Endothelial cell (in vitro differentiated cells): ENCODE measurements at places on chromosomes 4 and X. TPM values are rescaled to one million over a fixed set of nuclear protein-coding genes. Genes with fewer than 3 reads are reported as not detected.

CAMK2D gene
- total RNA-seq, result 19.7 TPM

TEC gene
- 1.9 TPM for total RNA-seq

DCAF4L1 gene
- total RNA-seq, result 0.44 TPM

F9 gene
- not detected for total RNA-seq

BEX4 gene
- 85.0 TPM for total RNA-seq

PABPC5 gene
- 1.5 TPM for total RNA-seq

BEX1 gene
- total RNA-seq, result 60.3 TPM

APLN gene
- 3.5 TPM for total RNA-seq

TEX13C gene
- not detected for total RNA-seq

OTUD6A gene
- not detected for total RNA-seq

LNX1 gene
- 25.7 TPM for total RNA-seq

VEGFD gene
- total RNA-seq, result 0.56 TPM

MAP7D3 gene
- total RNA-seq, result 6.6 TPM

DIPK2B gene
- total RNA-seq, result 286 TPM

BBS12 gene
- total RNA-seq, result 4.6 TPM

ACSL4 gene
- 33.2 TPM for total RNA-seq

RAB9B gene
- 2.3 TPM for total RNA-seq

FAM241A gene
- total RNA-seq, result 15.6 TPM

ADH1A gene
- total RNA-seq, result not detected

NPY2R gene
- 3.6 TPM for total RNA-seq

ADH4 gene
- not detected for total RNA-seq

OPHN1 gene
- 13.2 TPM for total RNA-seq

ARMCX2 gene
- 147 TPM for total RNA-seq

REELD1 gene
- total RNA-seq, result 0.26 TPM

MAGEE2 gene
- total RNA-seq, result not detected

POU4F2 gene
- 0.59 TPM for total RNA-seq

SMIM10L2A gene
- 23.6 TPM for total RNA-seq

SRPK3 gene
- total RNA-seq, result 0.18 TPM

RRH gene
- not detected for total RNA-seq

STK32B gene
- 0.56 TPM for total RNA-seq

RASL11B gene
- total RNA-seq, result 0.64 TPM

SULT1E1 gene
- not detected for total RNA-seq

TMPRSS11A gene
- not detected for total RNA-seq
